ENCODE measurements at places on chromosomes 3 and 15.
A peak's percentile ranks its signal among the peaks of the same experiment; 100 is the strongest.

- DNase-seq, result no peak
Measured at GRCh38 chr3:26840272-26840870, 217.8 kb downstream of the LRRC3B start.

DNA sequence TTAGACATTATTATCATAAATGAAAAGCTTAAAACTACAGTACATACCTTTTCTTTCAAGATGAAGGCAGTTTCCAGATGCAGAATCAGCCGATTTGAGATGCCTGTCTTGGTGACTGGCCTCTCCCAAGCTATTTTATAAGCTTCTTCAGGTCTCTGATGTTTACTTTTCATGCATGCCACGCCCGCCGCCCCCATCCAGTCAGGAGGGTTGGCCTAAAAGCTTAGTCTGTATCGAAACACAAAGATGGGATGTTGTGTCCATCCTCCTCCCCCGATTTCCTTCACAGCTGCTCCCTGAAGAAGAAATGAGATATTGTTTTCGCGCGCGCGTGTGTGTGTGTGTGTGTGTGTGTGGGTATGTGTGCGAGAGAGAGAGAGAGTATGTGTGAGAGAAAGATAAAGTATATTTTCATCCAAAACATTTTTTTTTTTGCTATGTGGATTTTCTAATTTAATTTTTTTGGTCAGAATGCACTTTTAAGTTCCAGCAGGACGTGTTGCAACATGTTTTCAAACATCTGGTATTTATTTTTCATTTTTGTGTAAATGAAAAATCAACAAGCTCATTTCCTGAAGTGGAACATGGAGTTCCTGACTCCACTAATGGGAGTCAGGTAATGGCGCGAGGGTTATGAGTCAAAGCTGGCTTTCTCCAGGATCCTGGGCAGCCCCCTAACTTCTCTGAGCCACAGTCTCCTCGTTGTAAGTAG, at the start of gene APOD:
Gene APOD (minus strand): TSS at position 110 of the 712 bp plus-strand sequence. CDS start 4,479 bp downstream, outside the sequence.
- no peak for DNase-seq

GRCh38 chr3:46243560-46243959, 1.3 kb downstream of the CCR3 start:
- DNase-seq, result no peak

DNA sequence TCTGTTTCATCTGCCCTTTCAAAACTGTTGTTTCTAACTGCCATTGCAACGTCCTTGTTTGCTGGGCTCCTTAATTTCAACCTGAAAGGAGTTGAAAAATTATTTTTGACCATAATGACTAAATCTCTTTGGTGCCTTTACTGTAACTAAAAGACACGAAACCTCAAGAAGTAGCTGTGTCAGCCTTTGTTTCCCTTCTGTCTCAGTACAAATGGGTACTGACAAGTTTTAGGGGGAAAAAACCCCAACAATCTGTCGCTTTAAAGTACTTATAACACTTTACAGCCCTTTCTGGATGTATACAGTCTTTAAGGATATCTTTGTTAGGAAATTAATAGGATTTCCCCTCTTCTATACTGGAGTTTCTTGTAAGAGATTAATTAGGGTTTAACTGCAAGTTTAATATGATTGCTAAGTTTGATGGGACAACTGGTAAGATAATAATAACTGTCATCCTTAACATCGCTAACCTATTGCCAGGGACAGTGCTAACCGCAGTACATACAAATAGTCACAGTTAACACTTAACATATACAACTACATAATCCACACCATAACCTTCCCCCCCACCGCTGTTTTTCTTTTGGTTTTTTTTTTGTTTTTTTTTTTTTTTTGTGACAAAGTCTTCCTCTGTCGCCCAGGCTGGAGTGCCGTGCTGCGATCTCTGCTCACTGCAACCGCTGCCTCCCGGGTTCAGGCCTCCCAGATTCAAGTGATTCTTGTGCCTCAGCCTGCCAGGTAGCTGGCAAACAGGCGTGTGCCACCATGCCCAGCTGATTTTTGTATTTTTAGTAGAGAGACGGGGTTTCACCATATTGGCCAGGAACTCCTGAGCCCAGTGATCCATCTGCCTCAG, 1.7 kb downstream of the GXYLT2 start:
- DNase-seq, result no peak

DNA sequence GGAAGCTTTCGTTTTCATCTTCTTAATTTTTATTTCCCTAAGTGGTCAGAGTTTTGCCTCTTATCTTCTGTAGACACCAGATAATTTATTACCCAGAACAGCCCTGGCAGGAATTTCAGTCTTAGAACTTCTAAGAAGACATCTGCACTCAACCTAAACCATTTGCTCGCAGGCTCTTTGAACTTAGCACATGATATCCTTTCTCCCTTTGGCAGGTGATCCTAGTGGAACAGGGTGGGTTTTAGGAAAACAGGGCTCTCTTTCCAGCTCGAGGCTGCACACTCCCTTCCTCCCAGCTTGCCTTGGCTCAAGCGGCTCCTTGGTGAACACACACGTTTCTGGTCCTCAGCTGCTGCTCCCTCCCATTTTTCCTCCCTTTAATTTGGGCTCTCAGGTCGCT, 116.5 kb downstream of the THSD4 start:
- DNase-seq, result no peak

- DNase-seq, result no peak
Measured at GRCh38 chr3:195139876-195140240, 131.1 kb downstream of the XXYLT1 start.

- no peak for DNase-seq
Measured at GRCh38 chr3:72821161-72821781, 27.0 kb downstream of the SHQ1 start.

DNA sequence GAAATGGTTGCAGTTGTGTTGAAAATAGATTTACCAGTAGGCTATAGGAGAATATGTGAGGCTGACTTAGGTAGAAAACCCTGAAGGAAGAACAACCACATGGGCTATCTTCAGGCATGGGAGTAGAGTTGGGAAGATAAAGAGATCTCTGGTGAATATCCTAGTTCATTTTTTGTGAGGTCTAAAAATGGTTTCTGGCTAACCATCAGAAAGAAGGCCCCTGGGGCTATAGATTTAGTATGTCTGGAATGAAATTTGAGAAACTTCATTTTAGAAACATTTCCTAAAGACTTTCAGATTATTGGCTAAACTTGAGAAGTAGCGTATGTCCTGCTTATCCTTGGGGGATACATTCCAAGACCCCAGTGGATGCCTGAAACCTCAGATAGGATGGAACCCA, 148.2 kb downstream of the NAALADL2 start:
- DNase-seq, result no peak

DNA sequence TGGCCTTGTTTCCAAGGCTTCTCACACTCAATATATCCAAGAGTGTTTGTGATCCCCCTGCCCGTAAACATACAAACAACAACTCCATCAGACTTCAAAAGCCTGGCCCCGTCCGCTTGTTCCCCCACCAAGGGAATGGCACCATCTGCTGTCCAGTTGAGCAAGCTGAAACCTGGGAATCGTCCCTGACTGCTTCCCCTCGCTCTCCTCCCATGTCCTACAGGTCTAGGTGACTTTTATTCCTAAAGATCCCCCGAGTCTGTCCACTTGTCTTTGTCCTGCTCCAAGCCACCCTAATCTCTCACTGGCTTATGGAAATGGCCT, 27.9 kb upstream of the FAM174B start:
- DNase-seq, result no peak

DNA sequence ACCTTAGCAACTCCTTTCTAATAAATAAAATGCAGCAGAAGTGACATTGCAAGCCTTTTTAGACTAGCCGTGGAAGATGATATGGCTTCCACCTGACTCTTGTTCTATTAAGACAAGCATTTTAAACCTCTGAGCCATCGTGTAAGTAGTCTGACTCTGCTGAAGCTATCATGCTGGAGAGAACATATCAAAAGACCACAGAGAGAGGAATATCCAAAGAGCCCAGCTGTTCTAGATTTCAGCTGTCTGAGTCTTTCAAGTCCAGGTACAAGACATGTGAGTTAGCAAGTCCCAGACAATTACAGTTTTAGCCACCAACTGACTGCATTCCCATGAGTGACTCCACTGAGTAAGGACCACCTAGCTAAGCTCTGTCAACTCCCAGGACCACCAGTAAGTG, 517.0 kb upstream of the NAALADL2 start:
- DNase-seq, result no peak

- no peak for DNase-seq
Measured at GRCh38 chr3:71064956-71065763, 518.4 kb downstream of the FOXP1 start.

DNA sequence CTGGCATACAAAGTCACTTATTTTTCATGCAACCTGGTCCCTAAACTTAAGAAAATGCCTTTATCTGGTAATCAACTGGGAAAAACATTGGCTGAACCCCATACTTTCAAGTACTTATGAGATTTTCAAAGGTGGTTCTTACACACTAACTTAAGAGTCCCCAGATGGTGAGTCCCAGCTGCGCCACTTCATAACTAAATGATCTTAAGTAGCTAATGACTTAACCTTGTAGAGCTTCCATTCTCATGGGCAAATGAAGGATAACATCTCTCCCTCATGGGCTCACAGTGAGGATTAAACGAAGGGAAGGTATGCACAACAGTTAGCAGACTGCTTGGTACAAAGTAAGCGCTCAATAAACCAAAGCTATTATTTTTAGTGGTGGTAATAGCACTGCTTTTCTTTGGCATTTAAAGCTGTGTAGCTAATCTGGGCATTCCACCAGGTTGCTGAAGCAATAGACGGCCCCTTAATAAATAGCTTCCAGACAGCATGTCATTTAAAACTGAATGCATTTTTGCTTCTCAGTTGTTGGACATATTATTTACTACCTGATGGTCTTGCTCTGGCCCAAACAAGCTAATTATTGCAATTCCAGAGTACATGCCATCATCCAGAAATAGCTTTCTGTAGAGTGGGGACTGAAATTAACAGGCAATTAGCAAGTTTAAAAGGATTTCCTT, 55.4 kb downstream of the LIPC start:
- no peak for DNase-seq

DNA sequence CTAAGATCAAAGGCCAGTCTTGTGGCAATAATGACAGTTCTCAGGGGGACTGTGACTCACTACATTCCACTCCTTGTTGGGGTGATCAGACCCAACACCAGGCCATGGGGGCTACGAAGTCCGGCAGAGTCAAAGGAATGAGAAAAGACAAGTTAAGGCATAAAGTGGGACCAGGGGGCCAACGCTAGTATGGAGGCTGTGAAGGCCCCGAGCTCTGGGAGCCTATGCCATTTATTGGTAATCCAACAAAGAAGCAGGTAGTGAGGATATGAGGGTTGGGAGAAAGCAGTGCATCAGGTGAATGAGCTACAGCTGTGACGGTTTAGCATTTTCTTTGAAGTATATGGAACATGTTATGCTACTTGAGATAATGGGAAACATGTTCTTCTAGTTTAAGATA, 104.4 kb upstream of the C2CD4B start:
- no peak for DNase-seq

GRCh38 chr3:190644766-190645165, 130.9 kb downstream of the IL1RAP start:
- peak; percentile 37 for DNase-seq

DNA sequence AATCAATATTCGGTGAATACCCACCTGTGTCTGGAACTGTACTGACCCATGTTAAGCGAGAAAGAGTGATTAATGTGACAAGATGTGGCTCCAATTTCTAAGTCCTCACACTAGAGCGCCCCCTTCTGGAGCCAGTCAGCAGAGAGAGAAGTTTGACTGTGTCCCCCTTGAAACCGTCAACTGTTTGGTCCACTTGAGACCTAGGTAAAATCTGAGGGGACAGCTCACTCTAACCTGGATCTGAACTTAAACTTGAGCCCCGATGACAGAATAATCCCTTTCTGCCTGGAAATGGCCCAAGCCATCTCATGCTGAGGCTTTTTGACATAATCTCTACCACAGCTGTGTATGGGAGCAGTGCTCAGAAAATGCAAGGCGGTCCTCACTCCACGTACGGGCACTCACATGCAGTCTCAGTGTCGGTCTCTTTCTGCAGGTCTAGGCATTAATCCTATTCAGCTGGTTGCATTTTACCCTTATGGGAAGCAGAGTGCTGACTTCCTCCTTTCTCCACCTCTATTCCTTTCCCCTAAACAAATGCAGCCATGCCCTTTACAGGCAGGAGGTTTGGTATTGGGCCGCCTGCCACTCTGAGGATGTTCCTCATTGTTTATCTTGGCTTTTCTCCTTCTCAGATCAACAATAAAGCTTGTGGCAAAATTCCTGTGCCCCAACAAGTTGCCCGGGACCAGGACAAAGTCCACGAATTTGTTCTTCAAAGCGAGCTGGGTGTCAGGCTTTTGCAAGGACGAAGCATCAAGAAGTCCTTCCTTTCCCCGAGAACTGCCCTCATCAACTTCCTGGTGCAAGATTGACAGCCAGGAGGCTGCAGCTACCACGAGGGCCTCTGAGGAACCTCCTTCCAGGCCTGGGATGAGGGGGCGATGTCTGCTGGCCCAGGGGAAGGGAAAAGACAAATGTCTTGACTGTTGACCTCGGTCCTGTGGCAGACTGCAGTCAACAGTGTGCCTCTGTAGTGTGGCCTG, 47.5 kb upstream of the LIMD1 start:
- DNase-seq, result no peak

DNA sequence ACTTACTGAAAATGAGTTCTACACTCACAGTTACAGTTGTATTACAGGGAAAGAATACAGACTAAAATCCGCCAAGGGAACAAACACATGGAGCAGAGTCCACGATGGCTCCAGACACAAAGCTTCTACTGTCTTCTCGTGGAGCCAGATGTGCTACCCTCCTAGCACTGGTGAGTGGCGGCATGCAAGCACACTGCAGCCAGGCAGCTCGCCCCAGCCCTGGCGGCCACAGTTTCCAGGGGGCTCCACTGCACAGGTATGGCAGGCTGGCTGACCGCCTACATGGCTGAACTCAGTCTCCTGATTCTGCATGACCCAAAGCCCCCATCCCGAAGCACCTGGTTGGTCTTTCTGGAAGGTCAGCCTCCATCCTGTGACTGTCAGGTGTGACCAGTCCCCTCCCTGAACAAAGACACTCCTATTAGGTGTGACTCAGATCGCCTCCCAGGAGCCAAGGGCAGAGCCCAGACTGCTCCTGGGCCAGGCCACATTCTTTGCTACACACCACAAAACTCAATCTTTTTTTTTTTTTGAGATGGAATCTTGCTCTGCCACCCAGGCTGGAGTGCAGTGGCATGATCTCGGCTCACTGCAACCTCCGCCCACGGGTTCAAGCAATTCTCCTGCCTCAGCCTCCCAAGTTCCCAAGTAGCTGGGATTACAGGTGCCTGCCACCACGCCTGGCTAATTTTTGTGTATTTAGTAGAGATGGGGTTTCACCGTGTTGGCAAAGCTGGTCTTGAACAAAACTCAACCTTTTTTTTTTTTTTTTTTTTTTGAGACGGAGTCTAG, 51.5 kb downstream of the CFAP92 start:
- DNase-seq, result no peak
